ENCODE measurements at places on chromosomes 7 and 10. TPM values are rescaled to one million over a fixed set of nuclear protein-coding genes. Genes with fewer than 3 reads are reported as not detected.

Gene SH2B2
- 6.7 TPM for polyA plus RNA-seq

DNA sequence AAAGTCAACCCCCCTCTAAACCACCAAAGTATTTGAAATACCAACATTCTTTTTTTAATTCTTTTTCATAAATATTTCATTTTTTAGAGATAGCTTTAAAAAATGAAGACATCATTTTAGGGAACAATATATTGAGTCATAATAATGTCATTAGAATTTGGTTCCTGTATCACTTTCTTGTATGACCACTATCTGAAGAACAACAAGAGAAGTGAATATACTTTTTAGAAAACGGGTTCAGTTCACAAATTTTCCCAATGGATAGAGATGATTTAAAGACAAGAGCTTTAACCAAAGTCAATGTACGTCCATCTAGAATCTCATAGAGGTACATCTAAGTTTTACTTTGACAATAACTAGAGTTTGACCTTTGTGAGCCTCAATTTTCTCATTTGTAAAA, 48.2 kb downstream of the CUBN start:
- no peak for DNase-seq

GRCh38 chr10:30784524-30784896, 155.0 kb upstream of the LYZL2 start:
- no peak for DNase-seq

Gene EEPD1
- polyA plus RNA-seq, result 14.2 TPM

Gene TEX47
- not detected for polyA plus RNA-seq

All from hepatocyte (in vitro differentiated cells).